ENCODE measurements at places on chromosomes 2 and 18.

- no peak for ATAC-seq
Observed at GRCh38 chr18:22253676-22254075, 84.3 kb downstream of the GATA6 start.

- ATAC-seq, result no peak
Observed at GRCh38 chr2:100267751-100268150, 54.5 kb downstream of the LONRF2 start.

GRCh38 chr2:173087214-173087581 is 11.6 kb downstream of the MAP3K20 start:
- ATAC-seq, result no peak

DNA sequence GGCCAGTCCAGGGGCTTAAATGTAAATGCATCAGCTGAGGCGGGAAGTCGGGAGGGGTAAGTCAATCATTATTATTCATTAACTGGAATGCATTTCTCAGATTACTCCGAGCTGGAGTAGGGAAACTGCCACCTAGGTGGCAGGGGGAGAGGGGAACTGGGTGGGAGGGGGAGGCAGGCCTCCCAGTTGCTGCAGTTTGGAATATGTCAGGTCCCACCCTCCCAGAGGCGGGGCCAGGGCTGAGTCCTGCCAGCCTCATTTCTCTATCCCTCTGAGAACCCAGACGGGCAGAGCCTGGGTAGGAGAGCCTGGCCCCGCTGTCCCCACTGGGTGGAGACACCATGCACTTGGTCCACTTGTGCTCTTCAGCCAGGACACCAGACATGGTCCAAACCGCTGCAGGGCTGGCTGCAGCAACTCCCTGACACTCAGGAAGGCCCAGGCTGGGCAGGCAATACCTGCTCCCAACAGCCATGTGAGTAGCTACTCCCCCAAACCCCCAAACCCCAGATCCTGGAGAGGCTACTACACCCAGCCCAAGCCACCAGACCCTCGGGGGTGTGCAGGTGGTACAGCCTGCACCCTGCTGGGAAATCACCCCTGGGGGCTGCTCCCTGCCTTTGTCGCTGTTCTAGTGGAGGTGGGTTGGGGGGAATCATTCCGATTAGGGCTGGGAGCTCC is at the start of gene GPBAR1:
Gene GPBAR1 (plus strand): TSS at position 274 of the 681 bp plus-strand sequence. CDS start 1,710 bp downstream, outside the sequence.
- ATAC-seq, result no peak

DNA sequence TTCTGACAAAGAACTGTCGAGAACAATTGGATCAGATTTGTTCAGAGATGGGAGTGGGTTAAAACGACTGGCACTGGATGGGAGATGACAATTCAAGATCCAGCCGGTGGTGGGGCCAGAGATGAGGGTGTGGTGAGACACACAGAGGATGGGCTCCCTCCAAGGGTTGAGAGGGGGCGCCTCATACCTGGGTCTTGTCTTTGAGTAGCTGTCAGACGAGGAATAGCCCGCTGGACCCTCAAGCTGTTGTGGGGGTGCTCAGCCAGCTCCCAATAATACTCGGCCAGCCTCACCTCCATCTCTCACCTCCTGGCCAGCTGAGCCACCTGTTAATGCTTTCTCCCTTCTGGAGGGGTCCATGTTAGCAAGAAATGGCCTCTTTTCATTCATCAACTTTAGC is 14.0 kb downstream of the INPP5D start:
- no peak for ATAC-seq

- no peak for ATAC-seq
Observed at GRCh38 chr2:27081984-27082772, 3.8 kb downstream of the EMILIN1 start.

DNA sequence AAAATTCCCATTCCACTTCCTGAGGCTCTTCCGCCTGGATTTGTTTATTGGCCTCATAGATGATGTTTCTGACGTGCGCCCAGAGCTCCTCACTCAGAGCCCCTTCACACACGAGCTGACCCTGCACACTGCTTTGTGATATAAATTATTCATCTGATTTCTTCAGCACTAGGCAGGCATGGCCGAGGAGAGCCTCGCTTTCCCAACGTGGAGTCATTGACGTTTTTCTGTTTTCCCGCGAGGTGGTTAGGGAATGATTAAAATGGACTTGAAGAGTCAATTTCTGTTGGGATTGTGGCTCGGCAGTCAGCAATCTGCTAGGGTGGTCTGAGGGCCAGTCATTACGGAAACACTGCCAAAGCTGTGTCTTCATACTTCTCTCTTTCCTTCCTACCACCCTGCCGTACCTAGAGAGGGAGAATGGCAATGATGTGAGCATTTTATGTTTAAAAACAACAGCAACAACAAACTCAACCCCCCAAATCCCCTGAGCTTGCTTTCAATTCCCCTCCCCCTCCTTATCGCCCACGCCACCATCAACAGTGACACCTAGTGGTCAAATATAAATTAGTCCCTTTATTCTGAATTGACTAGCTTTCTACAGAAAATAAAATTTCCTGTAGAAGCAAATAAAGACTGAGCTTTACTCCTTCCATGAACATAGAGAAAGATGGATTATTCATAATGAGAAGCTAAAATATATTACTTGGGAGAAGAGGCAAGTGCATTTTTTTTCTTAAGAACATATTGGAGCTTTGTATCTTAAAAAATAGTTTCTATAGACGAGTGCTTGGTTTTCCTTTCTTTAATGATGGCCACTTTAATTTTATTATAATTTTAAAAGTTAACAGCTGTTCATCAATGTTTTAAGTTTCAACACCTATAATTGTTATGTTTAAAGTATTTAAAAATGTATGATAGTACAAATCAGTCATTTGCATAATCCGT is 285.1 kb downstream of the MTX2 start:
- ATAC-seq, result peak; percentile 53

GRCh38 chr18:10010611-10011015 is 96.8 kb downstream of the VAPA start:
- no peak for ATAC-seq

DNA sequence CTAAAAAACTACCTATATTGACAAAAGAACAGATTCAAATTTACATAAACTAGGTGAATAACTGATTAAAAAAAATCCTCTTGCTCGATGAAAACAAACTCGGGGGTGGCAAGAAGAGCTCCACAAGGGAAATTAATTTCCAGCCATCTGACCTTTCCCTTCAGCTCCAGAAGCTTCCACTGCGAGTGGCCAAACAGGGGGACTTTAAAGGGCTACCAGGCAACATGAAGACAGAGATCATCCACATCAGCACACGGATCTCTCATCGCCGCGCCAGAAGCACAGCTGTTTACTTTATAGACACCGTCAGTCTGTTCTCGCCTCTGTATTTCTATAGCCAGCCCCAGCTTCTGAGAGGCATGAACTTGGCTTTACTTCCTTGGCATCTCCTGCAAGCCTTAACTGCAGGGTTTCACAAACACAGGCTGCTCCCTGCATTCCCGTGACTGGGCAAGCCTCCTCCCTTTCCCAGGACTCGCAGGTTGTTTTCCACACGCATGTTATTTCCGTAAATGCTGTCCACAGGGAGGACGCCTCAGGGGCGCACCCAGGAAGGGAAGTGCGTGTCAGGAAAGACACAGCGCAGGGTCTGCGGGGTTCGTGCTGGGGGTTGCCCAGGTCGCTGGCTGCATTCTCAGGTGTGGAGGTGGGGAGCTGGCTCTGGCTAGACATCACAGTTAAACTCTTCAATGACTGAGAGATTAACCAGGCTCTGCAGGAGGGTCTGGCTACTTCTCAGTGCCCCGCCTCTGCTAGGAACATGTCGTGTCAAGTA is 85.0 kb downstream of the USP40 start:
- ATAC-seq, result no peak

DNA sequence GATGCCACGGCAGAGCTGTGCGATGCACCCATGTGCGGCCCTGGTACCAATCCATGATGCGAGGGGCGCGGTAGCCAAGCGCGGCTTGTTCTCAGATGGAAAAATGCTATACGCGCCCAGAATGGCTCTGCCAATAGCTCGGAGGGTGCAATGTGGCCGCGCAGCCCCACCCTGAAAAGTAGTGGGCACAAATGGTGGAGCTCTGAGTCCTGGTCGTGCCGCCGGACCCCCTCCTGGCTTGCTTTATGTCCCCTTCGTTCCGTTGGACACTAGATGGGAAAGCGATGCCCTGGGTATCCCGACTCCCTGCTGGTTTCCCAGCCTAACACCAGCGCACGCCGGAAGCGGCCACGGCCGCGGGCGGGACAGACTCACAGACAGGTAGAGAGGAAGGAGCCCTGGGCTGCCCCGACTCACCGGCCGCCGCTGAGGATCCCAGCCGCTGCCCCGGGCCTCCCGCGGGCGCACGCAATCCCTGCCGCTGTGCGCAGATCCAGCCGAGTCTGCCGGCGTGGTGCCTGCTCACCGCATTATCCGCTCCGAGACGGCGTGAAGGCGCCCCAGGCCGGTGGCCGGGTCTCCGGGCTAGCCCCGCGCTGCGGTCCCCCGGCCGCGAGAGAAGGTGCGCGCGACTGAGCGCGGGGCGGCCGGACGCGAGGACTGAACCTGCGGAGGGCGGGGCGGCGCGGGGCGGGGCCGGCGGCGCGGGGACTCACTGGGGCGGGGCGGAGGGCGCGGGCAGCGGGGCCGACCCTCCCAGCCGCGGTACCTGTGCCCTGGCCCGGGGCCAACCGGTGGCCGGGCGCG is at the start of gene CDC42EP3:
Gene CDC42EP3 (minus strand): TSS at position 634 of the 807 bp plus-strand sequence. CDS start 25,055 bp downstream, outside the sequence.
- ATAC-seq, result peak; percentile 84

GRCh38 chr2:160820691-160821090 is 327.1 kb upstream of the RBMS1 start:
- no peak for ATAC-seq

DNA sequence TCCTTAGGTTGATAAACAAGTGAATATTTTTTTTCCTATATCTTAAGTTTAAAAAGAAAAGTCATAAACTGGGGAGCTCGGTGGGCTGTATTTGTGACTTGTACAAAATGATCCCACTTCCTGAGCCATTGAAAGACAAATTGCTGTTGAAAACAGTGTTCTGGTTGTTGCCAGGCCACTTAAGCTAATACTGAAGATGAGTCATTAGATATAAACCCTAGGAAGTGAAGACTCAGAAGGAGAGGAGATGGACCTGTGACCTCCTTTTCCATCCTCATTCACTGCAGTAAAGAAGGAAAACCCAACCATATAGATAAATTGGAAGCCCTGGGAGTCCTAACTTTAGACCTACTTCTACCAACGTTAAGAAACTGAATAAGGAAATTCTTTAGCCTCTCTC is 46.2 kb upstream of the SERPINE2 start:
- no peak for ATAC-seq

DNA sequence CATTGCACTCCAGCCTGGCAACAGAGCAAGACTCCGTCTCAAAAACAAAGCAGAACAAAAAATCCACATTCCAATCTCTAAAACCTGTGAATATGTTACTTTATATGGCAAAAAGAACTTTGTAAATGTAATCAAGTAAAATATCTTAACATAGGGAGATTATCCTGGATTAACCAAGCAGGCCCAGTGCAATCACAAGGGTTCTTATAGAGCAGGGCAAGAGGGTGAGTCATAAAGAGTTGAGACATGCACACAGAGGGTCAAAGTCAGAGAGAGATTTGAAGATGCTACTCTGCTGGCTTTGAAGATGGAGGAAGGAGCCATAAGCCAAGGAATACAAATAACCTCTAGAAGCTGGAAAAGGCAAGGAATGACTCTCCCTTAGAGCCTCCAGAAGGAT is 60.9 kb upstream of the SLC9A2 start:
- no peak for ATAC-seq

DNA sequence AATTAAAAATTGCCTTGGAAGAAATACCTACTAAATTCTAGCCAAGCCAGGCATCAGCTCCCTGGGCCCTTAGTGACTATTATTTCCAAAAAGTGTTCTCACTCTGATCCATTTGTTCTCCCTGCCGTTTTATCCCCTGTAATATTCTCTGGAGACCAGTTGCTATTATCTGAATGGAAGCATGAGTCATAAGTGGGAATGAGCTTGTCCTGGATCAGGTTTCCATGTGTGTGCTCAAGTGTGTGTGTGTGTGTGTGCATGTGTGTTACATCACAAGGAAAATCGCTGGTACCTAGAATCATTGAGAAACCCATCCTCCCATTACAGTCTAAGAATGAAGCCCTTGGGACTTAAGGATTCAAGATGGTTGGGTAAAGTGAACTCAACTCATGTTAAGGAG is 130.3 kb upstream of the CXCR4 start:
- ATAC-seq, result no peak

- peak; percentile 85 for ATAC-seq
Observed at GRCh38 chr2:100394111-100394641, 23.3 kb downstream of the CHST10 start.

All from stimulated activated memory B cell treated with anti-CD40 and anti-IgM and Interleukin-4, amounts not matched to agents 10 μg/mL and 1 μg/mL and 100 μg/mL, for 72 hours (primary cell).